NB4 (cell line): ENCODE measurements at places on chromosomes 2 and 18.

GRCh38 chr18:63850636-63851035, 36.9 kb upstream of the SERPINB2 start:
- DNase-seq = no peak

- DNase-seq = no peak
Measured at GRCh38 chr2:106953236-106953635, 67.3 kb upstream of the ST6GAL2 start.

DNA sequence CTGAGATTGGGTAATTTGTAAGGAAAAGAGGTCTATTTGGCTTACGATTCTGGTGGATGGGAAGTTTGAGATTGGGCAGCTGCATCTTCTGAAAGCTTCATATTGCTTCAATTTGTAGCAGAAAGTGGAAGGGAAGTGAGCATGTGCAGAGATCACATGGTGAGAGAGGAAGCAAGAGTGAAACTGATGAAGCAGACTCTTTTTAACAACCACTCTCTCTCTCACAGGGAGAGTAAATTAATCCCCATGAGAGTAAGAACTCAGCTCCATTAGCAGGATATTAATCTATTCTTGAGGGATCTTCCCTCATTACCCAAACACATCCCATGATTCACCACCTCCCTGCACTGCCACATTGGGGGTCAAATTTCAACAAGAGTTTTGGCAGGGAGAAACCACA, 298.5 kb upstream of the CELF4 start:
- DNase-seq = no peak

DNA sequence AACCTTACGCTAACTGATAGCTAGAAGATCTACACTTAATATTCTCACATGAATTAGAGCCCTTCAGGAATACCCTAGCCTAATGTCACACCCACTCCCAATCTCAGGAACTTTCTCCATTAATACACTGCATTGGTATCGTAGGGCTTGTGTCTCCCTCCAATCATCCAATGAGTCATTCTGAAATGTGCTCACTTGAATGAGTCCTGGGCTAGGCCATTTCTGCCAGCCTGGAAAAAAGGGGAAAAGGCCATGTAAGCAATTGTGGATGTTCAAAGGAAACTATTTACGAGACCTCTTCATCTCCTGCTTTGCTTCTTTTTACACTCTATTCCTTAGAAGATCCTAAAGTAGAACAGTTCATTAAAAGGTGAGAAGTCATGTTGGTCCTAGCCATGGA, 18.8 kb downstream of the ZEB2 start:
- DNase-seq = no peak

- DNase-seq = no peak
Measured at GRCh38 chr2:65396348-65397026, 35.9 kb downstream of the SPRED2 start.

DNA sequence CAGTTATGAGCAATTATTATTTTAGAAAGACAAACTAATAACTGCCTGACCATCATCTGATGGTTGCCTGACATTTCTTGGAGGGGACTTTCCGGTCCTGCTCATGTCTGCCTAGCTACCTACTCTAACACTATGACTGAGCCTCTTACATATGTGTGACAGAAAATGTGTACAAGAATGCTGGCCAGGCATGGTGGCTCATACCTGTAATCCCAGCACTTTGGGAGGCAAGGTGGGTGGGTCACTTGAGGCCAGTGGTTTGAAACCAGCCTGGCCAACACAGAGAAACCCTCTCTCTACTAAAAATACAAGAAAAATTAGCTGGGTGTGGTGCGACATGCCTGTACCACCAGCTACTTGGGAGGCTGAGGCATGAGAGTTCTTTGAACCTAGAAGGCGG, 666.3 kb downstream of the KCNJ3 start:
- no peak for DNase-seq
